ENCODE measurements at places on chromosomes 12 and 14.
A peak's percentile ranks its signal among the peaks of the same experiment; 100 is the strongest.

- DNase-seq = no peak
These were observed 63.3 kb downstream of the SYNE3 start for GRCh38 chr14:95452893-95453712.

DNA sequence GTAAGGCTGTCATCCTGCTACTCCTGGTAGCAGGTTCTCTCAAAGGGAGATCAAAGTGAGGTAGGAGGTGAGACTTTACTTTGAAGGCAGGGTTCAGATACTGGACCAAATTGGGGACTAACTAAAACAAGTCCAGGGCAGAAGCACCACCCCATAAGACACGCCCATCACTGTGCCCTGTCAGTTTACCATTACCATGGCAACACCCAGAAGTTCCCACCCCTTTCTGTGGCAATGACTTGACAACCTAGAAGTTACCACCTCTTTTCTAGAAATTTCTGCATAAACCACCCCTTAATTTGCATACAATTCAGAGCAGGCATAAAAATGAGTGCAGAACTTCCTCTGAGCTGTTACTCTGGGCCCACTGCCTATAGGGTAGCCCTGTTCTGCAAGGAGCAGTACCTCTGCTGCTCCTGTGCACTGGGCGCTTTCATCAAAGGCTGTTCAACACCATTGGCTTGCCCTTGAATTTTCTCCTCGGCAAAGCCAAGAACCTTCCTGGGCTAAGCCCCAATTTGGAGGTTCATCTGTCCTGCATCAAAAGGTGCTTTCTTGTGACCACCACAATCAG, 64.8 kb upstream of the MAX start:
- no peak for DNase-seq

GRCh38 chr12:108594-108993, 42.0 kb downstream of the IQSEC3 start:
- no peak for DNase-seq

DNA sequence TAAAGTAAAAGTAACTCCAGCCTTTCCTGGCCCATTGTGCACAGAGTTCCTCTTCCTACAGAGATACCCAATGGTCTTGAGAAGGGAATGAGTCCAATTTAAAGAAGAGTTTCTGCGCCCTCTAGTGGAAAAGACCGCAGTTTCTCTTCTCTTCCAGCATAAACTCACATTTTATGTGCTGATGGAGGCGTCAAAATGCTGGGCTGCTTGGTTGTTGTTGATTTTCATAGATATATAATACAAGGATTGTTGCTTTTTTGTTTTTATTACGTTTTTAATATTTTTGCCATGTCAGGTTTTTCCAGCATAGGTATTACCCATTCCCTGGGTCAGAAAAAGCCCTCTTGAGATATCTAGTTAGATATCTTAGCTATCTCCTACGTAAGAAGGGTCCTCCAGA, 356.9 kb upstream of the STXBP6 start:
- no peak for DNase-seq

GRCh38 chr14:95346266-95346665, 26.6 kb upstream of the CLMN start:
- DNase-seq = no peak

DNA sequence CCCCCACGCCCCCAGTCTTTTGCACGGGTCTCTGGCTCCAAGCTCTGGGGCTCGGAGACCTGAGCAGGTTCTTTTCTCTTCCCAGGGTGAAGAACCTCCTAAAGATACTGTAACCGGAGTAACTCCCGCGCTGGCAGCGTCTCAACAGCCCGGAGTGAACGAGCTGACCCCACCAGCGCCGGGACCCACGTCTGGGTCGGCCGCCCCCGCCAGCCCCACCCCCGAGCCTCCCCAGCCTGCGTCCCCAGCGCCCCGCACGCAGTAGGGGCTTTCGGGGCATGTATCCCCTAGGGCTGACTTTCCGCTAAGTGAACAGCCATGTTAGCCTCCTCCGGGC, 858 bp downstream of the SLC35F4 start:
- no peak for DNase-seq

- DNase-seq = peak; percentile 72
These were observed 34.2 kb upstream of the KICS2 start for GRCh38 chr12:64256166-64256800.

- no peak for DNase-seq
These were observed 71.7 kb downstream of the TGFB3 start for GRCh38 chr14:75910048-75910447.

- DNase-seq = no peak
These were observed 62.2 kb upstream of the LMO3 start for GRCh38 chr12:16668198-16668597.

GRCh38 chr12:111222027-111222414, 146.9 kb downstream of the PHETA1 start:
- no peak for DNase-seq

GRCh38 chr12:47755655-47756562, 2.8 kb downstream of the RAPGEF3 start:
- no peak for DNase-seq

- DNase-seq = no peak
These were observed 27.2 kb upstream of the PPP2R5C start for GRCh38 chr14:101734246-101734847.

GRCh38 chr12:38155526-38156496, 160.8 kb upstream of the ALG10B start:
- no peak for DNase-seq

DNA sequence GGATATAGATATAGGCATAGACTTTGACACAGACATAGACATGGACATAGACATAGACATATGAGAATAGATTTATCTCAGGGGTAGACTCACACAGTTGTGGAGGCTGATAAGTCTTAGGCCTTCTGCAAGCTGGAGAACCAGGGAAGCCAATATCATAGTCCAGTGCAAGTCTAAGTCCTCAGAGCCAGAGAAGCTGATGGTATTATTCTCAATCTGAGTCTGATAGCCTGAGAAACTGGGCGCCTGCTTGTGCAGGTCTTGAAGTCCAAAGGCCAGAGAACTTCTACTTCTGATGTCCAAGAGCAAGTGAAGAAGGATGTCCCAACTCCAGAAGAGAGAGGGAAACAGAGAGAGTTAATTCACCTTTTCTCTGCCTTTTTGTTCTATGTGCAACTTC, 476.5 kb downstream of the SLC6A15 start:
- no peak for DNase-seq

GRCh38 chr14:79136071-79137044, 966.2 kb downstream of the NRXN3 start:
- DNase-seq = no peak

DNA sequence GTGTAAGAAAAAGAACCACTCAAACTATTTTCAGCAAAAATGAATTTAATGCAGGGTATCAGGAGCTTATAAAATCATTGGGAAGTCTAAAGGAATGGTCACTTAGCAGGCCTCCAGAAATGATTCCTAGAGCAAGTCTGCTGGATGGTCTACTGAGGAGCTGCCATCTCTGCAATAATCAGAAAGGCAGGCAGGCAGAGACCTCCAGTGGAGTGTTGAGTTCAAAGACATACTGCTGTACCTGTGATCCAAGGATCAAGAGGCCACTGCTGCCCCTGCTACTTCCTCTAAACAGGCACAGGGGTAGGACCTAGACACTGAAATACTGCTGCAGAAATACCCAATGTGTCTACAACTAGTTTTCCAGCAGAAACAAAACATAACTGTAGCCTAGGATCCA, 14.5 kb upstream of the KICS2 start:
- DNase-seq = no peak

- DNase-seq = no peak
These were observed 428.3 kb downstream of the TMTC2 start for GRCh38 chr12:83114966-83115365.

DNA sequence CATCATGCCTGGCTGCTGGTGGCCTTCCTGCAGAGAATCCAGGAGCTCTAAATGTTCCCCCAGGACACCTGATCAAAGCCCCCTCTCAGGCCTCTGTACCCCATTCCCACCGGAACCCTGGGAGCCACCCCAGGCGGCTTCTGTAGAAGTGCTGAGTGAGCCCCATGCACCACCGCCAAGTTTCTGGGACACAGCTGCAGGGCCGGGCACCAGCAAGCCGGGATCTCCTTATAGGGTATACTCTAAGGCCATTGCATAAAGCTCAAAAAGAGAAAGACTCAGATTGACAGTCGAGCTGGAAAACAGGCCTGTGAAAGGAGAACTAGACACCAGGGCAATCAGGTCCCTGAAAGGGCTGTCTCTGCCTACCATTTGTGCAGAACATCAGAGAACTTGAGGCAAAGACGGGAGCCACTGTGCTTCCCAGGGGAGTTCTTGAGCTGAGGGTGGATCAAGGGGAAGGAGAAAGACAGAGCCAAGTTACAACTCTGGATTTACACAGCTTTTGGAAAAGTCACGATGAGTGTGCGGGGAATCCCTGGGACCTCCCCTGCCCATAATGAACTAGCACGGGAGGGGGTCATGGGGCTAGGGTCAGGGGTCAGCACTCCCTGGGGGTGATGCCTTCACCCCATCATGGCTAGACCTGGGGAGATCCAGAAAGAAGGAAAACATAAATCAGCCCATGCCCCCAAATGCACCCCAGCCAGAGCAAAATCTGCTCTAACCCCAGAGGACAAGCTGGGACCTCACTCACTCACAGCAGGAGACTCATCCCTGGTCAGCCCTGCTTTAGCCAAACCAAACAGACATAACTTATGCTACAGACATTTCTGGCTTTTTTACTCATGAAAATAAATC, 51.1 kb downstream of the ITPK1 start:
- DNase-seq = no peak

GRCh38 chr14:104547998-104548700, 31.4 kb upstream of the C14orf180 start:
- no peak for DNase-seq

GRCh38 chr14:81819344-81819743, 285.7 kb upstream of the SEL1L start:
- DNase-seq = no peak

GRCh38 chr12:80849337-80849736, 88.4 kb downstream of the LIN7A start:
- DNase-seq = peak; percentile 89

GRCh38 chr14:105531894-105532623, 5.7 kb downstream of the TMEM121 start:
- no peak for DNase-seq

Measured in NCI-H2227 treated with DMSO at 0.1 percent for 48 hours (cell line).